ENCODE measurements at places on chromosomes 13 and 19.

GRCh38 chr13:113781571-113781970, 22.5 kb downstream of the TMEM255B start:
- no peak for DNase-seq

DNA sequence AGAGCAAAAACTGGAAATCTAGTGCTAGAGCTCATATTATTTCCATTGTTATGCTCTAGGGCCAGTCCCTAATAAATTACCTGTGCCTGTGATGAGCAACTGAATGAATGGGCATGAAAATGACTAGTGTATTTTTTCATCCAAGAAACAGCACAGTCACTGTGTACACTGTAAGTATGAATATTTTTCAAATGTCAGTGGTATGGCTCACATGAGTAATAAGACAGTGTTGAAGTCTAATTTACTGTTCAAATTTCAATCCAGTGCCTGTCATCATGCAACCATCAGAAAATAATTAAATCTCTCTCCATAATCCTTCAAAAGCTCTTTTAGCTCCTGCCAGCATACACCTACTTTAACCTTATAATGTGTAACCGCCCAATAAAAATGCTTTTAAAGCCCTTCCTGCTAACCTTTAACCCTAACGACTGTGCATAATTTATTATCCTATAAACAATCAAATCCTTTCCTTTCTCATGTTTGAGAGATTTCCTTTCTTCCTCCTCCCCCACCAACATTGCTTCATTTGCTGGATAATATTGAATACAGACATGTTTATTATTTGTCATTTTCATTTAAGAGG, 378.3 kb downstream of the GPC5 start:
- DNase-seq = no peak

GRCh38 chr13:43797159-43797558, 10.4 kb upstream of the ENOX1 start:
- no peak for DNase-seq

DNA sequence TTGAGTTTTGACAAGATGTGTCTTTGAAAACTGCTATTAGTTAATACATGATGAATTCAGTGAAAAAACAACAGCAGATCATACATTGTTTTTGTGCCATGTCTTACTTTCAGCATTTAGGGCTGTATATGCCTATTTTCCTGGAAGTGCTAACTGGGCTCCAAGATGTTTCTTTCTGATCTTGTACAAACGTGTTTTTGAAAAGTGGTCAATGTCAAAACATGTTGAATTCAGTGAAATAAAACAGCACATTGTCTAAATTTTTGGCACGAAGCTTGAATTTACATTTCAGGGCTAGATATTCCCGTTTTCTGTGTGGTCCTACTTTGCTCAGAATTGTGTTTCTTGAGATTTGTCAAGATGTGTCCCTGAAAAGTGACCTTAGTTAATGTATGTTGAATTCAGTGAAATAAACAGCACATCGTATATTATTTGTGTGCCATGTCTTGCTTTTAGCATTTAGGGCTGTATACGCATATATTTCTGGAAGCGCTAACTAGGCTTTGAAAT, 14.7 kb upstream of the PARP4 start:
- no peak for DNase-seq

- DNase-seq = peak; percentile 31
Measured at GRCh38 chr19:45713141-45713540, 17.6 kb downstream of the FBXO46 start.

- DNase-seq = no peak
Measured at GRCh38 chr19:1475751-1476437, 3.1 kb downstream of the C19orf25 start.

DNA sequence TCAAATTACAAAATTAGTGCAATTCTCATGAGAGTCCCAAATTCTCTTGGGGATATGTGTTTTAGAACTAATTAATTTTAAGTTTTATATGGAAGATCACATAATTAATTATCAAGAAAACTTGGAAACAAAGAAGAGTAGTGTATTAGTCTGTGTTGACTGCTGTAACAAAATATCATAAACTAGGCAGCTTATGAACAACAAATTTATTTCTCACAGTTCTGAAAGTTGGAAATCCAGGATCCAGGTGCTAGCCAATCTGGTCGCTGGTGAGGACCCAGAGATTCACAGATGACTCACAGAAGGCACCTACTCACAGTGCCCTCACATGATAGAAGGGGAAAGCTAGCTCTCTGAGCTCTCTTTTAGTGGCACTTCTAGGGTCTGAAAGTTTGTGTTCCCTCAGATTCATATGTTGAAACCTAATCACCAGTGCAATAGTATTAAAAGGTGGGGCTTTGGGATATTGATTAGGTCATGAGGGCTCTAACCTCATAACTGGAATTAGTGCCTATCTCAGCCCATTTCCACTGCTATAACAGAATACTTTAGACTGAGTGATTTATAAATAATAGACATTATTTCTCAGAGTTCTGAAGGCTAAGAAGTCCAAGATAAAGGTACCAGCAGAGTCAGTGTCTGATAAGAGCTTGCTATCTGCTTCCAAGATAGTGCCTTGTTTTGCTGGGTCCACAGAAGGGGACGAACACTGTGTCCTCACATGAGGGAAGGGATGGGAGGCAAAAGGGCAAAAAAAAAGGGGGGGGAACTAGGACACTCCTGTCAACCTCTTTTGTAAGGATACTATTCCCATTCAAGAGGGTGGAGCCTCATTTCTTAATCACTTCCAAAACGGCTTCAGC, 1.5 kb upstream of the ARGLU1 start:
- DNase-seq = no peak

DNA sequence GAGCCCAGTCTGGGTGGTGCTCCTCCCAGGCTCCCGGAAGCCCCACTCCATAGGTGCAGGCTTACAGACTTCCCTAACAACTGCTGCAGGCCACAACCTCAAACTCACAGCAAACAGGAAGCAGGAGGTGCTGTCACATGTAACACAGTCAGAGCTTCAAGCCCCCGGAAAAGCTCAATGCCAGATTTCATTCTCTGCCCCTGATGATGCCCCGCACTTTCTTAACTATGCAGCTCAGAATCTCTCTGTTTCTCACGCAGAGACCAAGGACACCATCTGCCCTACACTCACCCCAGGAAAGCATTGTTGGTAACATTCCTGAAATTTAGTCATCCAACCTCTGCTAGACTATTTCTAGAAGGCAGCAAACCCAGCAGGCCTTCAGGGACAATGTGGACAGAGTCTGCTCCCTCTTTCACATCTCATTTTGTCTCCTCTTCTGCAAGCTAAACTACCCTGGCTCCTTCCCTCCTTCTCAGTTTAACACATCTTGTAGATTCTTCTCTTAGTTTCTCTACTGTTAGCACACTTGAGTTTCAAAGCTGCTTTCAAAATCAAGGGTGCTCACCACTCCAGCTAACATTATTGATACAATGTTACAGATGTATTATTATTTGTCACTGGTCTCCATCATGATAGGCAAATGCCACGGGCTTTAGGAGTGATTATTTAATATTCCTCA, 162.5 kb downstream of the KCTD12 start:
- DNase-seq = peak; percentile 25

- DNase-seq = no peak
Measured at GRCh38 chr13:110683203-110683883, 22.6 kb downstream of the CARS2 start.

- no peak for DNase-seq
Measured at GRCh38 chr13:40187841-40188591, 478.4 kb downstream of the FOXO1 start.

DNA sequence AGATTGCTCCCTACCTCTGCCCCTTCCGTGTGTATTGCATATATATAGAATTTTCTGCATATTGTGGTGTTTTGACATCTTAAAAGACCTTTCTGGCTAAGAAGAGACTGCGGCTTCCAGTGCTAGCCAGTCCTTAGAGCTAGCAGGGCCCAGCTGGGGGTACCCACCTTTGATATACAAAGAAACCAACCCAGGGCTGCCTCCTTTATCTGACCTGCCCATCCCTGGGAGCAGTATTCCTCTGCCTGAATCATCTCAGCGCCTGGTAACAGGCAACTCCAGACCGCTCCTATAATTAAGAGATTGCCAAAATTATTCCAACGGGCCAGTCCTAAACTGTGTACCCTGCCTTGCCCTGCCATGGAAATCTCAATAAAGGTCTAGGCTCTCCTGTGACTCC, 186.3 kb upstream of the RNF113B start:
- no peak for DNase-seq

All from left ventricle myocardium superior (tissue), 1 donor.